GM03348 (cell line): ENCODE measurements at places on chromosomes 7 and 10.

DNA sequence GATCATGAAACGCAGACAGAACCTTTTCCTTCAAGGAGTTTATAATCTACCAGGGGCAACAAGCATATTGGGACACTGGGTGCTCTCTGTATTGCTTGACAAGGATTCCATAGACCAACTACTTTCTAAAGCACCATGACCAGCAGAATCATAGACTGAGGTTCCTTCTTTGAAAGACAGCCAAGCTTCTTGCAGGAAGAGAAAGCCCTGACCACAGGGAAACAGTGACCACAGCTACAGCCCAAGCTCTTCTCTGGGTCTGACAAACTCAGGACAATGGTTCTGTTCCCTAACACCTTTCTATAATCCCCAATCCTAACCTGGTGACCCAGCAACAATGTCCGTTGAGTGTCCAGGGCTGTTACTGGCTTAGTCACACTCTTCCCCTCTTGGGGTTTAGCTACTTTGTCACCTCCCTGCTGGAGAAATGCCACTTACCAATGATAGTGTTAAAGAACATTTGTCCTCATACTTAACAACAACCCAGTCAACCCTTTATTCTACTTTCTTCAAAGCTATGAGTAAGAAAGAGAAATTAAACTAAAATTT, 155.7 kb downstream of the JAZF1 start:
- no peak for DNase-seq

- DNase-seq = peak; percentile 80
Observed at GRCh38 chr7:155213955-155214740, 83.5 kb upstream of the INSIG1 start.

DNA sequence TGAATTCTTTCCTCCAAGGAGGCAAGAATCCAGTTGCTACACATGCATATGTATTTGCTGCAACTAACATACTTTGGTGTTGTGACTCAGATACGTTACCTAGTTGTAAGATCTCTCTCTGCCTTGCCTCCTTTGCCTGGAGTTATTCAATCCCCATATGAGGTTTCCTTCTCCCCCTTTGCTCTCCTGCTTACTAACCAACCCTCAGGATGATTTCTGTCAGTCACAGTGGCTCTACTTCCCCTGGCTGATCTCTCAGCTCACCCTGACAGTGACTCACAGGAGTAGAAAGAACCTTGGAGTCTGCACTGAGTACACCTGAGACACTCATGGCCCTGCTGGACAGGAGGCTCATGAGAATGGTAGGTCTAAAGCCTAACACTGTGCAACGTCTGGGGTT, 92.0 kb downstream of the TMEM106B start:
- DNase-seq = no peak

DNA sequence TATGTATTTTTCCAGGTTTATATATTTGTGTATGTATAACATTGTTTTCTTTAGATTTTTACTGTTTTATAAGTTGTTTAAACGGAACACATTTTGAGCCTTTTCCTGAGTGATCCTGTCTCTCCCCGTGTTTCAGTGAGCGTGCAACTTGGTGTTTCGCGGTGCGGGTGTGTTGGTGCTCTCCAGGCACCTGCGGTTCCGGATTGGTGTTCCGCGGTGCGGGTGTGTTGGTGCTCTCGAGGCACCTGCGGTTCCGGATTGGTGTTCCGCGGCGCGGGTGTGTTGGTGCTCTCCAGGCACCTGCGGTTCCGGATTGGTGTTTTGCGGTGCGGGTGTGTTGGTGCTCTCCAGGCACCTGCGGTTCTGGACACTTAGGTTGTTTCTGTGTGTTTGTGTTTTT, 20.6 kb downstream of the DYNC2I1 start:
- DNase-seq = no peak

GRCh38 chr7:4074407-4074806, 607.7 kb upstream of the FOXK1 start:
- no peak for DNase-seq

DNA sequence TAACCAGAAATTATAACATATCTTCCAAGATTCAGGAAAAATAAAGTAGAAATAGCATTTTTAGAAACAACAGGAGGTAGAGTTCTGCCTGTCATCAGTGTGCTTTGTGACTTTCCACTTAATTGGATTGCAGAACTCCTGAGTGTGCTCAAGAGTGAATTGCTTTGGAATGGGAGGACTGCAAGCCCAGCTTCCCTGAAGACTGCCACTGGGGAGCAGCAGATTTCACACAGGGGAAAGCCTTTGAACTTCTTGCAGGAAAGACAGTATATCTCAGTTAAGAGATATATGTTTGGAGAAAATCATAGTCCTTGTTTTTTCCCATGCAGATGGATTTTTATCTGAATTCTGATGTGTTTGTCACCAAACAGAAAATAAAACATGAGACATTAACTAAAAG, 124.5 kb downstream of the TMEM168 start:
- peak; percentile 24 for DNase-seq

- peak; percentile 94 for DNase-seq
Observed at GRCh38 chr10:132065491-132066105, at the start of gene JAKMIP3. Gene JAKMIP3, plus strand, starts transcription at chr10:132065946. Its CDS starts 38,863 bp downstream, at chr10:132104809.

GRCh38 chr7:144862612-144863319, 26.9 kb upstream of the TPK1 start:
- DNase-seq = no peak
